ENCODE measurements at places on chromosomes 3 and 15.

DNA sequence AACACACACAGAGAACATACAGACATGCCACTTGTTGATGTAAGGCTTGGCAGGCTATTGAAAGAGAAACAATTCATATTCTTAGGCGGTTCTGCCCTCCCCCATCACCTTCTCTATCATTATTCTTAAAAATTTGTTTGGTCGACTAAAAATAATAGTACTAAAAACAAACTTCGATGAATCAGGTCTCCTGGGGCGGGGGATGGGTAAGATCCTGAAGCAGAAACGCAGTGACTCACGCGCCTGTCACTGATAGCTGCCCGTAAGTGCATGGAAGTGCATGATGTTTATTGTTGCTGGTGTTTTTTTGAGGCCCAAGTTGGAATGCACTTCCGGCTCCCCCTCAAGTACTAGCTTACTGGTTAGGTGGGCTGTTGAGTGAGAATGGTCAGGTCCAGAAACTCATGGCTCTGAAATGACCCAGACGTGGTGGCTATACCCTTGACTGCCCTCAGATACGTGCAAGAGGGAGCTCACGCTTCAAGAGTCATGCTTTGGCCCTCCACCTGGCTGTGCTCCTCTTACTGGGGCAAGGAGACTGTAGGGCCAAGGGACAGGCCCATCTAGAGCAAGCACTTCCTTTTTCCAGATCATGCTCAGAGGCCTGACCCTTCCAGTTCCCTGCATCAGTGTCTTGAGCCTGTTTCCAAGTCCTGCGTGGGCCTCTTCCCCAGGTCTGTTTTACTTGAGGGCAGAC lies 10.9 kb downstream of the SMAD3 start:
- DNase-seq, result no peak

GRCh38 chr3:44682182-44682896 lies 30.1 kb upstream of the ZNF502 start:
- DNase-seq, result no peak

- DNase-seq, result no peak
Measured at GRCh38 chr3:119276680-119277079, 17.5 kb upstream of the ARHGAP31 start.

DNA sequence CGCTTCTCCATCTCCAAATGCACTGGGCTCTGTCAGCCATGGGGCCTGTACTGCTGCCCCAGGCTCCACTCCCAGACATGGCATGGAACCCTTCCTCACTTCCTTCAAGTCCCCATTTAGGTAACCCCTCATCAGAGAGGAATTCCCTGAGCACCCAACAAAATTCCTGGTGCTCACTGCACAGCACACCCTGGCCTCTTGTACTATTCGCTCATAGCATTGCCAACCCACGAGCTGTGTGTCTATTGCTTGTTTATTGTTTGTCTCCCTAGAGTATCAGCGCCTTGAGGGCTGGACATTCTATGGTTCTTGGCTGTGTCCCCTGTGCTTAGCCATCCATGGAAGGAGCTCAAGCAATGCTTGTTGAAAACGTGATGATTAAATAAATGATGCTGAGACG lies 46.1 kb upstream of the SLCO2A1 start:
- DNase-seq, result no peak

- no peak for DNase-seq
Measured at GRCh38 chr15:80527961-80528360, 123.8 kb downstream of the ARNT2 start.

DNA sequence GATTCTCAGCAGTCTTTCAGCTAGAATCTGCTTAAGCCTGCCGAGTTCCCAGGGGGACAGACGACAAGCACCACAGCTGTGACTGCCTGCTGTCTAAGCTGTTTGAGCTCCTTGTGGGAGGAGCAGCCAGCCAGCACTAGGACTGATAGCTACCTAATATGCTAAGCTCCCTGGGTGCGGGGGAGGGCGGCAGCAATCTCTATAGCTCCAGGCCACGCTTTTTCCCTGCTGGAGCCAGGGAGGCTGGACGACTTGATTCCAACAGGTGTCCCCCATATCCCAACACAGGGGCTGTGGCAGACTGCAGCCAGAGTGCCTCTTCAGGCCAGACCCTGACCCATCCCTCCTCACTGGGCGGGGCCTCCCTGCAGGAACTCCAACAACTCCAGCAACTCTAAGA lies 134.1 kb upstream of the ARPP21 start:
- no peak for DNase-seq

DNA sequence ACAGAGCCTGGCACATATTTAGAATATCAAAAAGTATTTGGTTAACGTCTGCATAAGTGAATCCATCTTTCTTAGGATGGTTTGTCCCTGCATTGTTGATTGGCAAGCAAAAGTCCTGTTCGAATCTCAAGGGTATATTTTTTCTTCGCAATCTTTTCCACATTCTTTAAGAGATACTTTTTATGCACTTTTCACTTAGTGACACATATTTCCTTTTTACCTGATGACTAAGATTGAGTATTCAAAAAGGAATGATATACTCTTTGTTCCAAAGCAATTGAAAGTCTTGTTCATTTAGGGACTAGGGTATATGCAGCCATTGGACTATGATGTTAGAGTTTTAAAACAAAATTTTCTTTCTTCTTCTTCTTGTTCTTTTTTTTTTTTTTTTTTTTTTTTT lies 349.9 kb downstream of the NLGN1 start:
- DNase-seq, result no peak

- DNase-seq, result no peak
Measured at GRCh38 chr3:46848271-46849044, 14.8 kb downstream of the MYL3 start.

- DNase-seq, result no peak
Measured at GRCh38 chr15:97680606-97681220, 279.8 kb upstream of the ARRDC4 start.

- no peak for DNase-seq
Measured at GRCh38 chr15:72318408-72318942, 1.5 kb downstream of the CELF6 start.

- DNase-seq, result no peak
Measured at GRCh38 chr3:129992781-129993180, 18.3 kb downstream of the TRH start.

DNA sequence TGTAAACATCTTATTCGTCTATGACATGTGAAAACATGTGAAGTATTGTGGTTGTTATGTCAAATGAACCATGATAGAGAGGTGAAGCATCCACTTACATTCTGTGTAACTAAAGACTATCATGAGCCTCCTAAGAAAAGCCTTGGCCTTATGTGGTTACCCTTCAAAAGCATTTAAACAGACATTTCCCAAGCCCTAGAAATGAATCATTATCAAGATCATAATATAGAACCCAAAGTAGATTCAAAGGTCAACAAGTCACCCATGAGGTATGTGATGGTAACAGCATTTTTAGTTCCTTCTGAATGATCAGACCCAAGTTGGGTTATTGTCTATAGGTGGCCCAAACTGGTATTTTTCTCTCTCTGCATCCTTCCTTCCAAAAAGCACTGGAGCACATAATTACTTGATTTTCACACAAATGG lies 408.0 kb downstream of the TBL1XR1 start:
- DNase-seq, result no peak

- no peak for DNase-seq
Measured at GRCh38 chr3:134074001-134074789, 44.5 kb upstream of the SLCO2A1 start.

DNA sequence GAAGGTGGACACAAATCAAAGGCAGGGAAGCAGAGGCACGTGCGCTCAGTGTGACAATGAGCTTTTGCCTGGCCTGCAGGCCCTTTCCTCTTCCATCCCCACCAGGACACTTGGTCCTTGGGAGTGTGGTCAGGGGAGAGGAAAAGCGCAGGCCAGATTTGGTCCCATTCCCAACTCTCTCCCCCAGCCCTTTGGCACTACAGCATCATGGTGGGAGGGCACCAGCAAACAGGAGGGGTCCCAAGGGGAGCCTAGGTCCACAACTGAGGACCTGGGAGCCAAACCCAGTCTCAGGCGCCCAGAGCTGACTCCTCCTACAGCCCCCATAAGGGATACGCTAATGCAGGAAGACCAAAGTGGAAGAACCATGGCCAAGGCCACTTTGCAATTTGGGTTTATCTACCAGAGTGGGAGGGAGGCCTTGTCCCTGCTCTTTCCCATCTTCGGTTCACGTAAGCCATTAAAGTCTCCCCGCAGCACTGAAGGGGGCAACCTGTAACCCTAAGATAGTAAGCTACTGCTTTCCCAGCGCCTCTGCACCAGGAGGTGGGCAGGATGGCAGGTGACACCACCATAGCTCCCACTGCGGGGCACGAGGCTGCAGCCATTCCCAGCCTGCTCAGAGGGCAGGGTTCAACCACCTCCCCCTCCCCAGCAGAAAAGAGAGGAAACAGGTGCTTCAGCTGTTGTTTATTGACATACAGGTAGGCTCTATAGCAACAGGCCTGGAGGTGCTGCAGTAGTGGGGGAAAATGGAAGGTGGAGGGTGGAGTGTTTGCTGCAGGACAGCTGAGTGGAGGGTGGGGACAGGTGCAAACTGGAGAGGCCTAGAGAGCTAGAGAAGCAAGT lies 993 bp upstream of the GRAMD2A start:
- no peak for DNase-seq

- DNase-seq, result no peak
Measured at GRCh38 chr3:164641071-164641470, 437.2 kb downstream of the SI start.

GRCh38 chr15:49190586-49190985 lies 20.5 kb downstream of the GALK2 start:
- no peak for DNase-seq

- no peak for DNase-seq
Measured at GRCh38 chr3:81425198-81425868, 336.1 kb downstream of the GBE1 start.

DNA sequence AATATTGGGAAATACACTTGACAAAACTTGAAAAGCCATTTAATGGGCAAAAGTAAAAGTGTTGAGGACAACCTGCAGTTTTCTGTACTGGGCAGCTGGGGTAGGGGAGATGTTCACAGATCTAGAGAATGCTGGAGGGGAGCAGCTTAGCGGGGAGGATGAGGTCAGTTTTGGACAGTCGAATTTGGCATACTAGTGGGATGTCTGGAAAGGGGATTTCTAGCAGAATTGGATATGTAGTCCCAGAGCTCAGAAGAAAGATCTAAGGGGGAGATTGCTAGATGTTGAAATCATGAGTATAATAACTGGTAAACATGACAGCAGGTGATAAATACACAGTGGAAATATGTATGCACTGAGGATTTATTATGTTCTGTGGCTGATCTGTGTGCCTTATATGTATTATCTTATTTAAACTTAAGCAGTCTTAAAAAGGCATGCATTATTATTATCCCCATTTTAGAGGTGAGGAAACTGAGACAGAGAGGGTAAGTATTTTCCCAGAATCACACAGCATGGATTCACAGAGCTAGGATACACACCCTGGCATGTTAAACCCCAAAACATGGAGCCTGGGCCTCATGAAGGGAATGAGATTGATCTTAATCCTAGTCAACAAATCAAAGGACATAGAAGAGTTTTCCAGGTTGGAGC lies 42.7 kb downstream of the TLNRD1 start:
- no peak for DNase-seq

DNA sequence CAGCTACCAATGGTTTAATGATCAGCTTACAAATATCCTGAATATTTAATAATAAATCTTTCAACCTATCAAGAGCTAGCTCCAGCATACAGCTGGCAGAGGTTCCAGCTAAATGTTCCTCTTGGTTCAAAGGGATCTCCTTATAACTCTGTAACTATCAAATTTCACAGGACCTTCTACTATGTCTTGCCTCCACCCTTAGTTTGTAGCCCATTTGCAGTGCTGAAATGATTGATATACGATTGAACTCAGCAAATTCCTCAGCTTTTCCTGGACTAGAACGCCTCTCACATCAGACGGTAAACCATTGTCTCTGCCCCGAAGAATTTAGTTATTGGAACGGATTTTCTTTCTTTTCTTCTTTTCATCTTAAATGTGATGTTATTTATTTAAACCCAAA lies 41.5 kb downstream of the CD200R1L start:
- no peak for DNase-seq
